T-helper 1 cell (primary cell): ENCODE measurements at places on chromosomes 4 and X.

GRCh38 chrX:49876750-49877149 lies 2.5 kb upstream of the USP27X start:
- DNase-seq: peak; percentile 22

- DNase-seq: no peak
These were observed 48.0 kb downstream of the KLHL34 start for GRCh38 chrX:21610168-21610567.

- DNase-seq: no peak
These were observed at the start of gene FGA for GRCh38 chr4:154590329-154591006. Gene FGA, minus strand, starts transcription at chr4:154590742. Its CDS starts 55 bp downstream, at chr4:154590687.

GRCh38 chr4:2643555-2643954 lies 107.1 kb downstream of the FAM193A start:
- DNase-seq: no peak

DNA sequence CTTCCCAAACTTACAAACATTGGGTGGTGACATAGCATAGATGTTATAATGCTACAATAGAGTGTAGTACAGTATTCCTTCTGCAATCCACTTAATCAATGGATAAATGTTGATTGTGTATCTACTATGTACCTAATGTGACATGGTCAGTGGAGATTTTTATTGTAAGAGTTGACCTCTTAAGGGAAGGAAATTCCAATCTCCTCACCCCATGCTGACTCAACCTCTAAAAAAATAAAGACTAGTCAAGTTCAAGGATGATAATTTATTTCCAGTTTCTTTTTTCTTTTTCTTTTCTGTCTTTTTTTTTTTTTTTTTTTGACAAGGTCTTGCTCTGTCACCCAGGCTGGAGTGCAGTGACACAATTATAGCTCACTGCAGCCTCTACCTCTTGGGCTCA lies 206.5 kb upstream of the STS start:
- no peak for DNase-seq

DNA sequence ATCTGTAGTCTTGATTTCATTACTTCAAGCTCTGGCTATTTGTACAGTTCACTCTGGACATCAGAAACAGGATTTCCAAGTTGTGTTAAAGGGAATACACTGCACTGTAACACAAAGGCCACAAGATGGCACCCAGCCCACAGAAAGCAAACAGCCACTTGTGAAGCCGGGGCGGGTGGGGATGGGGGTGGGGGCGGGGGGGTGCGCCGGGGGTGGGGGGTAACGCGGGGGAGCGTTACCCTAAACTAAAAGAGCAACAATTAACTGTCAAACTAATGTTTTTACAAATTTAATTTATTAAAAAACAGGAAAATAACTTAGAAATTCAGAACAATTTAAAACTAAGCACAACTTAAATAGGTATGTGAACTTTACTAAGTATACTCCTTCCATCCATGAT lies 27.3 kb downstream of the PRDX4 start:
- peak; percentile 8 for DNase-seq

- no peak for DNase-seq
These were observed 8.0 kb downstream of the AMOT start for GRCh38 chrX:112832481-112833095.

DNA sequence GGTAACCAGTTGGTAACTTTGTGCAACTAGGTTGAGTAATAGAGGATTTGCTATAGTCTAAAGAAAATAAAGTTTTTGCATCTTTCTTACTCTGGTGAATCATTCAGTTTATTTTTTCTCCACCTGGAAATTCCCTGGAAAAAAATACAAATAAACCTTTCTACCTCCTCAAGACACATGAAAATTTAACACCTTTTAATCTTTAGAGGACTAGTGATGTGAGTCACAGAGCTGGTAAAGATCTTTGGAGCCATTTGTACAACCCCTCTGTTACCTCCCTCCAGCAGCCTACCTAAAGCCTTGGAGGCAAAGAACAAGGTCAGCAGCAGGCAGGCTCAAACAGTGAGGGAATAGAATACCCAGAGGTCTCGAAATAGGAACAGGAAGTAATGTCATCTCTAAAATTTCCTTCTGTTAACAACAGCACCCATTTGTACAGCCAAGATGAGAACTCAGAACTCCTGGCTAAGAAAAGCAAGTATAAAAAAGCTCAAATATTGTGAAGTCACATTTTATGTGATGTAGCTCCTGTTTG lies 10.2 kb upstream of the MAOB start:
- DNase-seq: no peak

DNA sequence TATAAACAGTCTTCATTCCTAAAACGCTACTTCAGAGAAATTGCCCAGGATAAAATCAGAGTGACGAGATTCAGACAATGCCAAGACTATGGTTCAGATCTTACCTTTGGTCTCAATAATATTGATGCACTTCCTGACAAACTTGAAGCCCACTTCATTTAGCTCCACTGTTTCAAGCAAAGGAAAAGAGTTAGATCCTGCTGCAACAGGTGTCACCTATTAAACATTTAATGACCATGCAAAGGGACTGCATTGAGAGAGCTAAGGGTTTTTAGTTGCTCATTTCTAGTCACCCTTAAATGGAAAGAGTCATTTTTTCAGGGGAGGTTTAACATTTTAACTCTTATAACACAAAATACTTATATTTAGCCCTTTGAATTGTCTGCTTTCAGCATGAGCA lies 239.5 kb downstream of the OPHN1 start:
- DNase-seq: no peak

- DNase-seq: no peak
These were observed 329.0 kb downstream of the NAF1 start for GRCh38 chr4:162837679-162838078.

- DNase-seq: no peak
These were observed 4.3 kb upstream of the SCD5 start for GRCh38 chr4:82802911-82803310.

DNA sequence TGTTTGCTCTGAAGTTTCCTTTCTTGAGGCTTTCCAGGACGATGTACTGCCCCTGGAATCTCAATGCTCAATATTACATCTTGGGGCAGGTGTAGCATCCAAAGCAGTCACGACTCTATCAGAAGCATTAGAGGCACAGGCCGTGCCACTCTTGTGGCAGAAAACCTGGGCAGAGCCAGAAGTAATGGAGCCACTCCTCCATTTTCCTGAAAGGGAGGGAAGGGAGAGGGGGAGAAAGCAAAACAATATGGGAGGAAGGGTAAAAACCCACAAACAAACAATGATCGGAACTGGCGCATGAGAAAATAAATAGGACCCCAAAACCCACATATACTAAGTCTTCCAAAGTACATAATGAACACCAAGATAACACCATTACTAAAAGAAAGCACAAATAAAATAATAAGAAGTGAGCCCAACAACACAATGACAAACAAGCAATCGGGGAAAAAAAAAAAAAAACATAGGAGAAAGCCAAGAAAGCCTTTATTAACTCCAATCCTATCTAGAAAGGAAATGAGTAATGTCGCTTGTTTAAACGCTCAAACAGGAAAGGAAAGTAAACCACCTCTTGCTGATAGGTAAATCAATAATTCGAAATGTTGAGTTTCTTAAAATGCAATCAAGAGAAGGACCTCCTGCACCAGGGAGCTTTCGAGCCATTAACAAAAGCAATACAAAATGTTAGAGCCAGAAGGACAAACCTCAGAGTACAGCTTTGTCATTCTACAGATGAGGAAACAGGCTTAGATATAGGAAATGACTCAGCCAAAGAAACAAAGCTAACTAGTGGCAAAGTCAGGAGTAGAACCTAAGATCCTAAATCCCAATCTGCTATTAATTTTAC lies 117.4 kb downstream of the ATRX start:
- DNase-seq: no peak

GRCh38 chr4:101200561-101200960 lies 146.8 kb downstream of the PPP3CA start:
- no peak for DNase-seq

- no peak for DNase-seq
These were observed 4.0 kb downstream of the NUDT10 start for GRCh38 chrX:51336584-51336983.
